ENCODE measurements at places on chromosomes 3 and 15. TPM values are rescaled to one million over a fixed set of nuclear protein-coding genes. Genes with fewer than 3 reads are reported as not detected.
A peak's percentile ranks its signal among the peaks of the same experiment; 100 is the strongest.

GPX1 gene
- polyA plus RNA-seq = 454 TPM

DYNLT2B gene
- 41.8 TPM for polyA plus RNA-seq

TM4SF4 gene
- 0.92 TPM for polyA plus RNA-seq

THAP10 gene
- polyA plus RNA-seq = 3.4 TPM

TRMT10C gene
- polyA plus RNA-seq = 27.5 TPM

ST3GAL6 gene
- 20.8 TPM for polyA plus RNA-seq

CA12 gene
- 242 TPM for polyA plus RNA-seq

- no peak for DNase-seq
Observed at GRCh38 chr3:140922634-140923033, 19.0 kb upstream of the SLC25A36 start.

GRCh38 chr15:99385865-99386264, 134.6 kb downstream of the LRRC28 start:
- peak; percentile 8 for DNase-seq

- no peak for DNase-seq
Observed at GRCh38 chr3:134652409-134652831, 1.6 kb upstream of the KY start.

- no peak for DNase-seq
Observed at GRCh38 chr3:2931265-2931664, 178.9 kb downstream of the IL5RA start.

- DNase-seq = no peak
Observed at GRCh38 chr15:52255008-52255407, 40.6 kb downstream of the MYO5C start.

DNA sequence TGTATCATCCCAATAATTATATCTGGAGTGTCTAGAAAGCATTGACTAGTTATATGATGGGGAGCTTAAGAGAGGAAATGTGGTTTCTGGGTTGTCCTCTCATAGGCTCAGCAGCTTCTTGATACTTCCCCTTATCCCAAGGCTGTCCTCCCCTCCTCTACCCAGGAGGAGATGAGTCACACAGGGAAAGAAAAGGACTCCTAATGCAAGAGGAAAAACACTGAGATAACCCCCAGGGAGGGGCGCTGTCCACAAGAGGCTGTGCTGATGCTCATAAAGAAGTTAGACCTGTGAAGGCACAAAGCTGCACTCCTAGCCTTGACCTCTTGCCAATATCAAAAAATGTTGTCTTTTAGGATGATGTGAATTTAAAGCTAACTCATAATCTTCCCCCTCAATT, 28.8 kb upstream of the GYG1 start:
- DNase-seq = no peak

DNA sequence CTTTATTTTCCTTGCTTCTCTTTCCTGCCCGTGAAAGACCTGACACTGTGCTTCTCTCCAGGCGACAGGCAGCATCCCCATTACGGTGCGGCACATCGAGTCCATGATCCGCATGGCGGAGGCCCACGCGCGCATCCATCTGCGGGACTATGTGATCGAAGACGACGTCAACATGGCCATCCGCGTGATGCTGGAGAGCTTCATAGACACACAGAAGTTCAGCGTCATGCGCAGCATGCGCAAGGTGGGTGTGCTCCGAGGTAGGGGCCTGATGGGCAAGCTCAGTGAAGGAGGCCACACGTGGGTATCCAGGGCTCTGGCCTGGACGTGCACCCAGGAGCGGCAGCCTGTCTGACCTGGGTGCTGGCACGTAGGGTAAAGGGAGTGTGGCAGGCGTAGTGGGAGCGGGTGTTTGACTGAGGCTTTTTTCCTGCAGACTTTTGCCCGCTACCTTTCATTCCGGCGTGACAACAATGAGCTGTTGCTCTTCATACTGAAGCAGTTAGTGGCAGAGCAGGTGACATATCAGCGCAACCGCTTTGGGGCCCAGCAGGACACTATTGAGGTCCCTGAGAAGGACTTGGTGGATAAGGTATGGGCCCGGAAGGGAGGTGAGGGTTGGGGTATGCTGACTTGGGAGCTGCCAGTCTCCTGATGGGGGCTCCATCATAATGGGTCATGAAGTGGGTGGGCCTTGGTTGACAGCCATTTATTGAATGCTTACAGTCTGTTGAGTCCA, 8.2 kb upstream of the PODXL2 start:
- DNase-seq = no peak

DNA sequence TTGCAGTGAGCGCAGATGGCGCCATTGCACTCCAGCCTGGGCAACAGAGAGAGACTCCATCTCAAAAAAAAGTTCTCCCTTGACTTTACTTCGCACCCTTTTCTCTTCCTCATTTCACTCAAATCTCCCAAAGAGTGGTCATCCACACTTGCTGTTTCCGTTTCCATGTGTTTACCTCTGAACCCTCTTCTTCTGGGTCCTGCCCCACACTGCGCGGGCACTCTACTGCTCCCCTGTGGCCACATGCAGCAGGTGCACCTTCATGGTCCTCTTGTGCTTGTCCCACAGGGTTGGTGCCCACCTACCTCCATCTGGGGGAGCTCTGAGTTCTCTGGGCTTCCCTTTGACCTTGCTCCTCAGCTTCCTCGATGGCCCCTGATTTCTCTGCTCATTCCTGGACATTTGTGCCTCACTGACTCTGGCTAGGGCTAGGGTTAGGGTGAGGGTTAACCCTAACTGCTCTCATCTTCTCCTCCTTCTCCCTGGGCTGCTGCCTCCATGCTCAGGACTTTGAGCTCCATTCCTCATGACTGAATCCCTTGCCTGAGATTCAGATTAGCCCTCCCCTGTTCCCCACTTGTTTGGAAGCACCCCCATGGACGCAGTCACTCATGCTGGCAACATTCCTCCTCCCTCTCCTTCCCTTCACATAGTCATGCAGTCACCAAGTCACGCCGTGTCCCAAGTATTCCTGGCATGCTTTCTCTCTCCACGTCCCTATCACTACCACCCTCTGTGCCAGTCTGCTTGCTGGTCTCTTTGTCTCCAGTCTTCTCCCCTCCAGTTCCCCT, 26.6 kb upstream of the KY start:
- DNase-seq = no peak

DNA sequence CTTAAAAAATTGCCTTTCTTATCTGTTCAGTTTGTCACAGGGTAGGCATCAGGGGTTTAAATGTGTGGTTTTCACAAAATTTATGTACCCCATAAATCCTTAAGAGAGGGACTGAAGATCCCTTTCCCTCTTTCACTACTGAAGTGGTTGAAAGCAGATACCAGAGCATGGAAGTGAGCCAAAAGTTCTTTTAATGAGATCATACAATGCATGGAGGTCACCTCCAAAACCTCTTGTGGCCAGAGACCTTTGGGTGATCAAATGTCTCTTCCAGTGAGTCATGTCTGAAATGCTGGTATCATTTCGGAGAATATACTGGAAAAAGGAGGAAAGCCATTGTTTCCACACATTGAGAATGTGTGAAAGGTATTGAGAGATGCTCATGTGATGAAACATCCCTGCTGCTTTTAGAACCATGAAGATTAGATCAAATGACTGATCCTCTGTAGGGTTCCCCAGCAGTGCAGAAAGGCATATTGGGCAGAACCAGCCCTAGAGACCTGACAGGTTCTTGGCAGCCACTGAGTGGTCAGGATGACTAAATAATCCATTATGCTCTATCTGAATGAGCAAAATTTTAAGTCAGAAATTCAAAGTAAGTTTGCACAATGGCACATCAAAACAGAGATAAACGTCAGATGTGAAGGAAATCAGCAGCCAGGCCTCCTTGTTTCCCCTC, 165.8 kb upstream of the SLC2A2 start:
- DNase-seq = peak; percentile 51

- no peak for DNase-seq
Observed at GRCh38 chr3:119388577-119388976, 74.8 kb downstream of the TMEM39A start.

DNA sequence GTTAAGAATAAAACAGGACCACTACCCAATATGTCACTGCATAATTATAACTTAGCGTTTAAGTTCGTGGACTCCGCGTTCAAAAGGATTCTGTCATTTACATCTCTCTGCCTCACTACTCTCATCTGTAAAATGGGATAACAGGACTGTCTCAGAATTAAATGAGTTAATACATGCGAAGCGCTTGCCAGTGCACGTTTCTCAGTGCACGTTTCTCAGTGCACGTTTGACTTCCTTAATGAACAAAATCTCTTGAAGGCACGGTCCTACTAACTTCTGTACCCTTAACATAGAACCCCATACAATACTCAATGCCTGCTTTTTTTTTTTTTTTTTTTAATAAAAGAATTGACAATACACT, 499 bp downstream of the RABL3 start:
- DNase-seq = no peak

DNA sequence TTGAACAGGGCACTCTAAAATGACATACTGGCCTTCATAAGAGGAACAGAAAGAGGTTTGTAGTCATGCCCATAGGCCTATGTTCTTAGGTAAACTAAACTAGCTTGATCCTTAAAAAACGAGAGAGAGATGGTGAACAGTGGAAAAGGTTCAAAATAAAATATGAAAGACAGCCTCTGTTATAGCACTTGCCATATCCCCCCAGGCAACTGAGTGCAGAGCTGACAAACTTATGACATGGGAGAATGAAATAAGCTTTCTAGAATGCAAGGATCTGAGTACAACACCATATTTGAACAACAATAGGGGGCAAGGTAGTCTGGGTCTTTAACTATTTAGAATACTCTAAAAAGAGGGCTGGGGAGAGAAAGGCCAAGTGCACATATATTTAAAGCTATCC, 700.6 kb upstream of the CFAP20DC start:
- DNase-seq = no peak

- DNase-seq = no peak
Observed at GRCh38 chr3:196650740-196651311, 11.3 kb downstream of the NRROS start.

DNA sequence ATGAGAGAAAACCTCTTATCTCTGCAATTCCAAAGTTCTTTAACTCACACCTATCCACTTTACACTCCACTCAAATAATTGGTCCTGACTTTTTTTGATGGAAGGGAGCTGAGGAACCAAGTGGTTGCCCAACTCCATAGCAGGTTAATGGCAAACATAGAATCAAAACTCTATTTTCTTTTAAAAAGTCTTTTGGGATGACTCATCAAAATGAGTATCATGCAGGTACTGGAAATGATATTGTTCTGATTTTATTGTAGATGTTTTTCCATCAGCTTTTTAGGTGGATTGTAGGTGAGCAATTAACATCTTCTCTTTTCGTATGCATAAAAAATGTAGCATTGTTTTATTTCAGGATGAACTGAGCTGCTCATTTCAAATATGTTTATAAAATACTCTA, 239.5 kb downstream of the SATB1 start:
- DNase-seq = no peak

DNA sequence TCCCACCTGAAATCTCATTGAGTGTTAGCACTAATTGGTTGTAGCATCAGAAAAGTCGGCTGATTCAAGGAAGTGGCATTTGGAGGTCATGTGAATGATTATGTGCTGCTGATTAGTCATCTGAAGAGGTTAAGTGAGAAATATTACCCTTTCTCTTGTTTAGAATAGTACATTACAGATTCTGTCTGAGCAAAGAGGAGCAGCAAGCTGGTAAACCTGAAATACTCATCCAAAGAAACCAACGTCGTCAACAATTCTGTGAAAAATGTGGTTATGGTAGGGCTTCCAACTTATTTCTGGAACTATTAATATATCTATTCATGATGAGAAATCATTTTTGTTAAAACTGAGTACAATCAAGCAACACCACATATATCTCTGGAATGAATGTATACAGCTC, 1024.9 kb downstream of the TUSC7 start:
- no peak for DNase-seq

GRCh38 chr15:57522148-57522547, 69.6 kb upstream of the MYZAP start:
- DNase-seq = peak; percentile 71

GRCh38 chr3:141708367-141708766, 29.7 kb upstream of the RNF7 start:
- DNase-seq = no peak

DNA sequence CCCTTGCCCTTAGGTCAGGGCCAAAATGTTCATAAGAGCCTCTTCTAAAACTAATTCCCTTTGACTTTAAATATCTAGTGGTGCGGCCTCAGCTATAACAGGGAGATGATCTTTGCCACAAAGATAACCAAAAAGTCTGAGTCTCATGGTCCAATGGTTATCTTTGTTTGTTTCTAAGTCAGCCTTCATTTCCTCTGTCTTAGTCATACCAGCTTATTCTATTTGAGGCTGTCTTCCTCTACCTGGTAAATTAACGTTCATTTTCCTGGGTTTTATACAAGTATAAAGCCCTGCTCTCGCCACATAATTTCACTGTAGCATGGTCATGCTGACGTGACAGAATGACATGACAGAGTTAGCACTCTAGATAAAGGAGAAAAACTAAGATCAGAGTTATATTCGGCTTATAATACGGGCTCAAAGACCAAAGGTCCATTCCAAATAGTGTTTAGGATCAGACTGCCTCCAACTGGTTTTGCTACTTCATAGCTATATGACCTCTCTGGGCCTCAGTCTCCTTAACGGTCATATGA, 18.4 kb downstream of the ZNF860 start:
- DNase-seq = no peak

- DNase-seq = no peak
Observed at GRCh38 chr3:10957976-10958749, 34.4 kb upstream of the SLC6A1 start.

DNA sequence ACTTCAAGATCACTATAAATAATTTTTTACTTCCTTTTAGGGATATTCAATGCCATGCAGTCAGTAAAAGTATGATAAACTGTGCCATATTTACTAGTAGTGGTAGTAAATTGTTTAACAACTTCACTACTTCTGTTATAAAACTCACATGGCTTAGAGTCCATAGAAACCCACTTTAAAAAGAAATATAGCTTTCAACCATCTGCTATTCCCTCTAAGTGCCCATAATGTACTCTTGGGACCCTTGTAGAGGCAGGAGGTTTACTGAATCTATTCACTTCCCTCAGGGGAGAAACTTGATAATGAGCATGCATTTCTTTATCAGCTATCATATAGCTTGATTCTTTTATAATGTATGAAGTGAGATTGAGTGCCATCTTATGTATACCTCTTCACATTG, 1448.4 kb upstream of the ALCAM start:
- no peak for DNase-seq

- DNase-seq = no peak
Observed at GRCh38 chr15:73028031-73028430, 24.2 kb upstream of the NEO1 start.

DNA sequence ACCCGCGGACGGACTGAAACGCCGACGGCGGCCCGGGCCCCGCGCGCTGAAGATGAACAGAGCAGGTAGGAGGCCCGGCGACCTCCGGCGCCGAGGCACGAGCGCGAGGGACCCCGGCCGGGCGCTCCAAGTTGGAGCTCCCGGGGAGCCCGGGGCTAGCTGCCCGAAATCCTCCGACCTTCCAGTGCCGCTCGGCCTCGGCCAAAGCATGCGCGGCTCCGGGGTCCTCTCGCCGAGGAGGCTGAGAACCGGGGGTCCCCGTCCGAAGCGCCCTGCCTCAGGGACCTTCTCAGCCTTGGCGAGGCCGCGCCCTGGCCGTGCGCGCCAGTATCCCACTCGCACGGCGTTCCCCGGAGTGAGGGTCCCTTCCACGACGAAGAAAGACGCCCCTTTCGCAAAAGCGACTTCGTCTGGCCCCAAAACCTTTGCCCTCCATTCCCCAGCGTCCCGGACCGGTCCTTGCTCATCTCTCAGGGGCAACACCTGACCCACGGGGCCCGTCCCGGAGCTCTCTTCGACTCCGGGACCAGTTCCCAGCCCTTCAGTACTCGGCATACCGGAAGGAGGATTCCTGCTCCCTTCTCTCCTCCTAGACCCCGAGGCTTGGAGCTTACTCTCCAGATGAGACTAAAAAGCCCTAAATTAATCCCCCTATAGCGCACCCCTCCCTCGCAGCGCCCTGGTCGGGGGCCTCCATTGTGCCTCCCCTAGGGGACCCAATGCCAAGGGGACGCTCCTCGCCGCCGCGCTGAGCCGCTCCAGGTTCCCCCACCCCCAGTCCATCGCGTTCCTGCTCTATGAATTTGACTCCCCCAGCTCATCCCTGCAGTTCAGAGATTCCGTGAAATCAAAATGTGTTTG, 7.7 kb upstream of the FGD5 start:
- DNase-seq = no peak

All from kidney (tissue), 22 donors.